ENCODE measurements at places on chromosomes 6 and 20.

- no peak for DNase-seq
Observed at GRCh38 chr6:20778912-20779311, 244.7 kb downstream of the CDKAL1 start.

DNA sequence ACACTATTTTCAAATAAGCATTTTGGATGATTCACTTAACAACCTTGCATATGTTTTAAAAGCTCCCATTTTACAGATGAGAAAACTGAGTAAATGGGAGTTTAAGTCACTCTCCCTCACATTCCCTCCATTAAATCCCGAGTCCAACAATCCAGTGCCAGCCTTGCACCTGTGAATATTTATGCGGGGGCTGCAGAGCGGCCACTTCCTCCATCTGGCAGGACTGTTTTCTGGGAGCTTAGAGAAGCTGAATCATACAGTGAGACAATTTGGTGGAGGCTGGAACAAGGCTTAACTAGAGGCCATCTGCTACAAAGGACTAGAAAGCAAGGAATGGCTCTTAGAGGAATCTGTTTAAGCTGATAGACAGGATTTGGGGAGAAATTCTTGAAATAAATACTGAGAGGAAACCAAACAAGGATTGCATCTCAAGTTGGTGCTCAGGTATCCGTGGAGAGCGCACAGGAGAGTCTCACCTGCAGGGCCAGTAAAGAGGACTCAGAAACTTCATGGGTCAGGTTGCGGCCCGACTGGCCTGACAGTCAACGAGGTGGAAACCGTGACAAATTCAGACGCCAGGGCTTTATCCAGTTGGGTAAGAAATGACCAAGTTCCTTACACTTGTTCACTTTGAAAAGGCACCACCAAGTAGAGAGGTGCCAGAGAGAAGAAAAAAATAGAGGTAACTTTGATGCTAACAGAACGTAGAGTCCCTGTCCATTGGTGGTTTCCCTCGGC, 478.5 kb downstream of the QKI start:
- DNase-seq, result no peak

DNA sequence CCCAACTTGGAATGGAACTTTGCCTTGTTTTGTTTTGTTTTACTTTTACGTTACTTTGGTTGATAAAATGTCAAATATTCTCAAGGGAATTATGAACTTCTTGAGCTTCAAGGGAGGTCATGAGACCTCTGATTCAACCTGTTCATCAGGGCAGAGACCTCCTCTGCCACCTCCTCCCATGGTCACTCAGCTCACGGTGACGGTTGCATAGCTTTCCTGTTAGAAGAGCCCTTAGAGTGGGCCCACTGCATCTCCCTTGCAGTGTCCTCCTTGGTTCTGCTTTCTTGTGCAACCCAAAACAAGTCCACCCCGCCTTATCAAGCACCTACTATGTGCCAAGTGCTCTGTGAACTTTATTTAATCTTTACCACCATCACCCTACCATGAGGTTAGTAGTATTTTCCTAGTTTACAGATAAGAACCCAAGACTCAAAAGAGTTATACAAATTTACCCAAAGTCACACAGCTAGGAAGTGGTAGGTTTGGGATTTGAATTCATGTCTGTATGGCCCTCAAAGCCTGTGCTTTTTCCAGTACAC, 15.5 kb downstream of the TM9SF4 start:
- DNase-seq, result no peak

DNA sequence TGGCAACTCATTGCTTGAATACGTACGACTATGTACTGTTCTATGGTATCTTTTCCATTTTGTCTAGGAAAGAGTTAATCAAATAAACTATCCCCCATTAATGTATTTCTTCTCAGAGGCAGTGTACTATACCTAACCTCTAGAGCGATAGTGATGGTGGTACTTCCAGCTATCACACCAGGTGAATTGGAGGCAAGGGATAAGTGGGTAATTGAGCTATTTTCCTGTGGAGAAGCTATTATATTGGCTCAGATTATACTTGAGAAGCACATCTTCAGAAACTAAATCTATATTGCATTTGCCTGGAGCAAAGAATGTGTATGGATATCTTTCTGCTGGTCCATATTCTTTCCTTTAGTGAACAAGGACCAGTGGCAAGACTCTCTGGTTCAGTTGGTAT, 430.7 kb upstream of the KHDRBS2 start:
- no peak for DNase-seq

DNA sequence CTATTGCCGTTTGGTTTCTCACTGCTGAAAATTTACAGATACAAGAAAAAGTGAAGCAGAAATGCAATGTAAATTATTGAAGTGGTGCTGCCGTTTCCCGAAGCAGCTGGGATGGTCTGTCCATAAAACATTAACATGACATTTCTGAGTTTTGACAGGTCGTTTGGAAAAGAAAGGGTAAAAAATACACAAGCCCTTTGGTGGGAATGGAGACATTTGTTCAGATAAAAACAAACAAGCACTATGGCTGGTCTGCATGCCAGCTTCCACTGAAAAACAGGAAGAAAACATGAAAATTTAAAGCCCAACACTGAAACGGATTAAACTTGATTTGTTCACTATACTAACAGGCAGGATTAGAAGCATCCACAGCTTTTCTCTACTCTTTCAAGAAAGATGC, 155.2 kb downstream of the FRK start:
- no peak for DNase-seq

- DNase-seq, result no peak
Observed at GRCh38 chr20:45363611-45364492, 896 bp downstream of the SYS1 start.

DNA sequence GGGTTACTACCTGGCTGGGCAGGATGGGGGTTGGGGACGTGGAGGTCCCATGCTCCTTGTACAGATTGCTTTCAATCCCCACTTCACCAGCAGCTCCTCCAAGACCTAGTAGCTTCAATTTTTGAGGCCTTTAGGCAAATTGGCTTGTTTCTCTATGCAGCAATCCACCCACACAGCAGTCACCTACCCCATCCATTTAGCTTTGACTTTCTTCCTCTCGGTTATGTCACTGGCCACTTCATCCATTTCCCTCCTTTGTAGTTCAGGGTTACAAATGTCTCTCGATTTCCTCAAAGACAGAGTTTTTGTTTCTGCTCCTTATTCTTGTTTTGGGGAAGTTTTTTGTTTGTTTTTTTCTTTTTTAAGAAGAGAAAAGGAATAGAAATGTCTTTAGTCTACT, 33.4 kb upstream of the RSPO4 start:
- DNase-seq, result no peak

DNA sequence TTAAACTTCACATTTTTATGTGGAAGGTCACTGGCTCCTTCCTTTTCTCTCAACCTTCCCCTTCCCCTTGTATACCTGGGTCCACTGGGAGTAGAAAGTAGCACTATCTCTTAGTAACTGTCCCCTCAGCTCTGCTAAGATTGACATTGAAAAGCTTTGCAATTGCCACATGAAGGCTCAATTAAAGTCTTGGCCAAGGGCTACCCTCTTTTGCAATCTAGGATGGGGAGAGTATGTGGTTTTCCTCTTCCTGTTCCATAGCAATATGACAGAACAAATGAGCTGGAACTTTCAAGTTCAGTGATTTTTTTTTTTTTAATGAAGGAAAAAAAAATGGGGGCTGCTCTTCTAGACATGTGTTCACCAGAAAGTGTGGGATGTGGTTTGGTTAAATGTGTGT, 37.1 kb downstream of the PROKR2 start:
- no peak for DNase-seq

DNA sequence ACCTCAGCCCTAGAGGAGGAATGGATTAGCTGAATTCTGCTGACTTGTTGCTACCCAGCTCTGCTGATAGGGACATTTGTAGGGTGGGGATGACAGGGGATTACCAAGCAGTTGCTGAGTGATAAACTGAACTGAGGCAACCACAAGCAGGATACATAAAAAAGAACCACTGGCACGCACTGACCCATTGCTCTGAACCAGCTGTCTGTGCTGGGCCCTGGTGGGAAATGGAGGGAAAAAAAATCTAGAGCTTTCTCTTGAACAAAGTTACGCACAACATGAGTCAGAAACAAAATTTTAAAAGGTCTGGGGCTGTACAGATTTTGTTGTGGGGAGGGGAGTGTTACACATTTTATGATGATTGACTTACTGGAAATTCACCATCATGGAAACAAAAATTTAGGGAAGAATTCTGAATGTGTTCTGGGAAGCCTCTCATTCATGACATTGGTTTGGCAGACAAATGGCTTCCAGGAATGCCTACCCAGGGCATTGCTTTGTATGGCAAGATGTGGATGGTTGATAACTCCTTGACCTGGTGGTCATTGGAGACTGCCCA, 37.7 kb downstream of the FOXO3 start:
- DNase-seq, result no peak

DNA sequence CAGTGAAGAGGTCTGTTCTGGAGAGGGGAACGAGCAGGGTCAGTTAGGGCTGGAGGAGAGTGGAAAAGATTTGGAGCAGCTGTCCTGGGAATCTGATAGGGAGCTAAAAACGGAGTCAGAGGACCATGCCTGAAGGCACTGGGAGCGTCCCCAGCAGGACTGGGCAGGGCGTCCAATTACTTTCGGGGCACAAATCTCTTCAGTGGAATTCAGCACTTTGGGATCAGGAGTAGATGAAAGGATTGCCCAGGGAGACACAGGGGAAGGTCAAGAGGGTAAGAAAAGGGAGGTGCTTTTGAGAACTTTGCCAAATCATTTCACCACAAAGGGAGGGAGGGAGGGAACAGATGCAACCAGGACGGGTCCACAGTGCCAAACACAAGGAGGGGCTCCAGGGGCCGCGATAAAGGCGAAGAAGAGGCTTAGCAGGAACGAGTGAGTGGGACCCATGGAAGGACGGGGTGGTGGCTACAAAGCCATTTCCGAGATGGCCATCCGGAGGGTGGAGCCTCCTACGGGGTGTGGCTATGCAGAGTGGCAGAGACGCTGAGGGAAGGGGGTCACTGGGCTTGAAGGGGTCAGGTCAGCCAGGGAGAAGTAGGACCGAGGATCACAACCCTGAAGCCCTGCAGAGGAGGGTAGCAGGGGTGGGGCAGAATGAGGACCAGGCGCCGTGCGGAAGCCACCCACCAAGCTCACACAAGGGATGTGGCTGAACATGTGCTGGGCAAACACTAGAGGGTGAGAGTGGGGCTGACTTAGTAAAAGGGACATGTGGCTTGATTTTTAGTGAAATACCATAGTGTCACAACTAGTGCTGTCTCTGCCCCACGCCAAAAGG, 180.0 kb upstream of the RREB1 start:
- DNase-seq, result no peak

- DNase-seq, result no peak
Observed at GRCh38 chr6:6515691-6516607, 72.6 kb upstream of the LY86 start.

DNA sequence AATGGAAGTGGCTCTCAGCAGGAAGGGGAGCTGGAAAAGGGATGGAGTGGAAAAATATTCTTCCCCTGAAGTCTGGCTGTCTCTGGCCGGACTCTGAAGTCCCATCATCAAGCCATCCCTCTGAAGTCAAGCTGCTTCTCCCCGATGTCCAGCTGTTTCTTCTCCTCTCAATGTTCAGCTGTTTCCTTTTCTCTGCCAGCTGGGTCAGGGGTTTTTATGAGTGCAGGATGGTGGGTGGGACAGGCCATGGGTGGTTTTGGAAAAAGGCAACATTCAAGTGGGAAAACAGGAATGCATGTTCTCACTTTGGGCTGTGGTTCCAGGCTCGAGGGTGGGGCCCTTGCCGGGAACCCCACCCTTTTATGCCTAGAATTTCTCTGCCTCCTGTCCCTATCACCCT, 48.4 kb upstream of the FAM184A start:
- no peak for DNase-seq

- DNase-seq, result no peak
Observed at GRCh38 chr6:116046737-116047136, 14.0 kb downstream of the FRK start.

DNA sequence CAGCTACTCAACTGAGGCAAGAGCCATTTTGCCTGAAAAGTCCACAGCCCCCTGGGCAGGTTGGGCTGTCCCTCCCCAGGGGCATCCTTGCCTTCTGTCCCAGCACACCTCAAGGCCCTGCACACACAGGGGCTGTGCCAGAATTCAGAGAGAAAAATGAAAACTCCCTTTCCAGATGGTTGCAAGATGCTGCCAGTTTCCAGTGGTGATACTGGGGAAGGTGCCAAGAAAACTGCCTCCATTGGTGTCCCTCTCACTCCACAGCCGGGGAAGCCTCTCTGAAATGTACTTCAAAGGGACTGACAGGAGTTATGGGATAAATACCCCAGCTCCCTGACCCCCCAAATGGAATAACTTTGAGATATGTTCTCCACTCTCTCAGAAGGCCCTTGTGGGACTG, 154.2 kb upstream of the MAFB start:
- DNase-seq, result no peak

- DNase-seq, result no peak
Observed at GRCh38 chr20:59044796-59045195, 2.2 kb upstream of the PRELID3B start.

DNA sequence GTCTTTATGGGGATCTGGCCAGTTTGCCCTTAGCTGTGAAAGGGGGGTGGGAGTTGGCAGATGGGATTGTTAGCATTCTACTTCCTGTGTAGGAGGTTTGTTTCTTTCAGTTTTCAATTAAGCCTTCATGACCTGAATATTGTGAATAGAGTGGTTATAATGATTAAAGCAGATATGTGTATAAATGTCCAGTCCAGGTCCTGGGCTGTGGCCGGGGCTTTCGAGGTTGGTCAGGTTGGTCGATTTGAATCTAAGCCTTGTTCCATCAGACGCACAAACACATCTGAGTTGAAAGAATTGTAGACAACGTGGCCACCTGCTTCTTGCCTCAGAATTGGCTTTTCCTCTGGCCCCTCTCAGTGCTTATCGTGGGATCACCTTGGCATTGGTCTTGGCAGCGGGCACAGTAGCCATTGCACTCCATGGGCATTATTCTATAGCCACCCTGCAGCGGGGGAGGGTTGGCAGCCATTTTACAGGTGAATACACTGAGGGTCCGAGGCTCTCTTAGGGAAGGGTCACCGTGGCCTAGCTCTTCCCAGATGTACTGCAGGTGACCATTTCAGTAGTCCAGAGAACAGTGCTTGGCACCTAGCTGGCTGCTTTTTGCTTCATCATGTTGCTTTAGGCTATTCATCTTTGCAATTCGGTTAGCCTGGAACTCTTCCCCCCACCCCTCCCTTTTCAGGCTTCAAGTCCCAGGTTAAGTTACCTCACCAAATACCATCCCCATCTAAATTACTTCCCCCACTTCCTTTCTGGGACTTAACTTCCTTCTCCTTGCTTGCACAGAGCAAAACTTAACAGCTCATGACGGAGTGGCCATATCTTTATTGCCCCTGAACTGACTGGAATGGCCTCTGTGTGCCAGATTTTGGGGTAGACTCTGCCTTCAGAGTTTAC, 1.1 kb downstream of the RNF114 start:
- no peak for DNase-seq

- DNase-seq, result no peak
Observed at GRCh38 chr6:90790058-90790457, 203.2 kb upstream of the MAP3K7 start.

DNA sequence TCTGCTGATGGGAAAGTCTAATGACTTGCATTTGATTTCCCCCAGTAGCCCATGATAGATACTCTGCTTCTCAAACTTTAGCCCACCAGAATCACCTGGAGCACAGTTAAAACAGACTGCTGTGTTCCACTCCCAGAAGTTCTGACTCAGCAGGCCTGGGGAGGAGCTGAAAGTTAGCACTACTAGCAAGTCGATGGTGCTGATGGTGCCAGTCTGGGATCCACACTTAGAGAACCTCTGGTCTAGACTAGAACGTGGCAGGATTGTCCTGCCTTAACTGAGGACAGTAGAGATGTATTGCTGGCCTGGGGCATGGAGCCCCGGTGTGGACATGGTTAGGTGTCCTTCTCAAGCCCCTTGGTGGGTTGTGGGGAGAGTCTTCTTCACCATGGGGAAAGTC, 8.7 kb downstream of the TOX2 start:
- DNase-seq, result no peak

All from CD4-positive, alpha-beta T cell treated with Interleukin-15 for 4 hours (primary cell).